Activated CD8-positive, alpha-beta memory T cell treated with anti-CD3 and anti-CD28 coated beads, Interleukin-2, amount 10 ng/mL, durations not matched to agents 7 days and 5 days (primary cell): ENCODE measurements at places on chromosomes 6 and 20. TPM values are rescaled to one million over a fixed set of nuclear protein-coding genes. Genes with fewer than 3 reads are reported as not detected.

The MUC22 gene
- not detected for total RNA-seq

The TRMT11 gene
- 26.4 TPM for total RNA-seq

The BMP7 gene
- total RNA-seq = not detected

The DLL1 gene
- 1.2 TPM for total RNA-seq

The FBXO5 gene
- total RNA-seq = 62.1 TPM

The ROS1 gene
- total RNA-seq = not detected

The BCAS1 gene
- total RNA-seq = 0.14 TPM

The ADGB gene
- total RNA-seq = not detected

The MYL9 gene
- total RNA-seq = 0.59 TPM

The GJA10 gene
- total RNA-seq = 0.35 TPM

The ZNF451 gene
- total RNA-seq = 64.9 TPM

The FAM184A gene
- total RNA-seq = 3.7 TPM

The IL17A gene
- not detected for total RNA-seq

The POPDC3 gene
- not detected for total RNA-seq

The EFCAB8 gene
- 1.1 TPM for total RNA-seq

The TSHZ2 gene
- total RNA-seq = 1.9 TPM

The FAM83D gene
- 28.4 TPM for total RNA-seq

The NFYA gene
- total RNA-seq = 31.5 TPM

The STMND1 gene
- not detected for total RNA-seq

The RBM24 gene
- total RNA-seq = not detected
